Panc1 (cell line): ENCODE measurements at places on chromosomes 11 and 22. TPM values are rescaled to one million over a fixed set of nuclear protein-coding genes. Genes with fewer than 3 reads are reported as not detected.

DNA sequence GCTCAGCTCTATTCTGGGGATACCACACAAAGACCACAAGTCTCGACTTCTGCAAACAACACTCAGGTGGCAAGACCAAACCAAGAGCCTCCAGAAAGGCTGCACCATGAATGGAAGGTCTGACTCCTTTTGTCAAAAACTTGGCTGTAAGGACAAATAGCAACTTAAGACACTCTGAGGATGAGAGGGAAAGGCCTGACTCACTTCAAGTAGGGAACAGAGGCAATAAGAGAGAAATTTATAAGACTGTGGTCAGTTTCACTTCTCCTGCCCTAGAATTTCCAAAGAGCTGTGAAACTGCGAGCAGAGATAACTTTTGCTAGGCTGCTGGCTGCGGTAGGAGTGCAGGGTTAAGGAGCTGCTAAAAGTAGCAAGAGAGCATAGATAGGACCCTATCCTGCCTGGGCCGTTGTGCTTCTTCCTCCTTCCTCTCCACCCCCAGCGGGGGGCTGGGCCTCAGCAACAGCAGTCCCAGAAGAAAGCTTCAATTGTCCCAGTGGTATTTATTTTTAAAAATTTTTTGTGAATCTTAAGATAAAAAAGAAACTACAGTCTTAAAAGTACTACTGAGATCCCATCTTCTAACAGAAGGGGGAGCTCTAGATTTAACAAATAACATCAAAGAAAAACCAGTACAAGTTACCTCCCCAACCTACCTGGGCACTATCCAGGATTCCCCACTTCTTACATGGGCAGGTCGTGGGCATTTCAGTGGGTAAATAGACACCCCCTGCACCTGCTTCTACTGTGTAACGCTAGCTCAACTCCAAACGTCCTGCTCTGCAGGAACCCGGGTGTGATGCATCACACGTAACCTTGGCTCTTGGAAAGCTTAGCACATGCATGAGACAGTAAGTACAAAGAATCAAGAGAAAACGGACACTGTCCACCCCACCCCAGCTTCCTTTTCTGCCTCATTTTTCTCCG lies 66.4 kb downstream of the SGSM3 start:
- no peaks in the 10 kb centered on the region for H3K27me3 ChIP-seq
- H3K36me3 ChIP-seq = no peaks in the 10 kb centered on the region; the same call in 1 of the 2 replicates
- peak overlapping the region; percentile 71 for H3K27ac ChIP-seq
- H3K4me1 ChIP-seq = peaks cover 22% of the 10 kb centered on the region
- DNase-seq = peak; percentile 36

DNA sequence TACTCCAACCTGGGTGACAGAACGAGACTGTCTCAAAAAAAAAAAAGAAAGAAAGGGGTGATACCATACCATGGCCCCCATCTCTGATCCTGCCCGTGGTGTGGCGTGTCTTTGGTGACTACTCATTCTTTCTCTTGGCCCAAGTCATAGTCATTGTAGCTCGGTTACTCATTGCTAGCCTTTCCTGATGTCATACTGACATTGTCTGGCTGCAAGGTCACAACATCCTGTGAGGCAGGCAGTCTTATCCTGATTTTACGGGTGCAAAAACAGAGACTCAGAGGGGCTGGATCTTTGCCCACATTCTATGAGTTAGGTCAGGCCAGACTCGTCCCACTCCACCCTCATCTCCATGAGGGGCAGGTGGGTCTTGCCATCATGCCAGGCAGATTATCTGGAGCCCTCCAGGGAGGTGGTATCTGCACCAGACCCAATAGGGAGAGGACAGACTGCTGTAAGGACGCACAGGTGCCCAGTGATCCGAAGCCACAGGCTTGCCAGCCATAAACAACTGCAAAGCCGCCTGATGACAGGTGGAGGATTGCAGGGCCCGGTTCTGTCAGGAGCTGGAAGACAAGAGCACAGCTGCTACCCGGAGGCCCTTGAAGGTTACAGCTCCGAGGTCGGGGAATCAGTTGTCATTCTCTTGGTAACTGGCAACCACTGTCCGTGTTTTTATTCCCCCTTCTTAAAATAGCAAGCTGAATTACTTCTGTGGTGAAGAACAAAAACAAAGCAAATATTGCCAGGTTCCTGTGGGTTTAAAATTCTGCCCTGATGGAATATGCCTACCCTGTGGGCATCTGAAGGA lies 13.8 kb downstream of the TOM1 start:
- peak; percentile 53 for DNase-seq
- H3K27ac ChIP-seq = no peak overlapping the region
- H3K27me3 ChIP-seq = no peaks in the 10 kb centered on the region
- H3K36me3 ChIP-seq = no peaks in the 10 kb centered on the region

The TEX12 gene
- total RNA-seq = 0.23 TPM

DNA sequence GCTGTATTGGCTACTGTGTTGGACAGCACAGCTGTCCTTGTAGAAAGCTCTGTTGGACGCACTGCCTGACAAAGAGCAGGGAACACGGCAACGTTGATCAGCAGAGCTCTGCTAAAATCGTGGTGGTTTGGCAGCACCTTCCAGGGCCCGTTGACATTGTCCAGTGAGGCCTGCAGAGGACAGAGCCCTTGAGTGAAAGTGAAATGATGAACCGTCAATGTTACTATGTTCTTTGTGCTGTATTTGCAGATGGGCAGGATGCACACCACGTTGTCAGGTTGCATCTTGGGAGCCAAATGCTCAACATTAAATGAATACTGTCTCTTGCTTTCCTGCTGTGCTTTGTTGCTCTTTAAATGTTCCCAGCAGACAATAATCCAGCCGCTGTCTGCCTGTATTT lies 69.7 kb downstream of the NELL1 start:
- DNase-seq = no peak
- no peaks in the 10 kb centered on the region for H3K27me3 ChIP-seq
- H3K36me3 ChIP-seq = no peaks in the 10 kb centered on the region

The NLRX1 gene
- 25.2 TPM for total RNA-seq

The E2F8 gene
- total RNA-seq = 14.2 TPM

- H3K27ac ChIP-seq = peak overlapping the region; percentile 85
- no peaks in the 10 kb centered on the region for H3K27me3 ChIP-seq
- H3K36me3 ChIP-seq = 0 out of 2 replicates have a peak, but pooled peaks cover 2% of the 10 kb centered on the region
- DNase-seq = no peak
Observed at GRCh38 chr11:70398834-70399680, 728 bp downstream of the CTTN start.

The PGGHG gene
- 115 TPM for total RNA-seq

DNA sequence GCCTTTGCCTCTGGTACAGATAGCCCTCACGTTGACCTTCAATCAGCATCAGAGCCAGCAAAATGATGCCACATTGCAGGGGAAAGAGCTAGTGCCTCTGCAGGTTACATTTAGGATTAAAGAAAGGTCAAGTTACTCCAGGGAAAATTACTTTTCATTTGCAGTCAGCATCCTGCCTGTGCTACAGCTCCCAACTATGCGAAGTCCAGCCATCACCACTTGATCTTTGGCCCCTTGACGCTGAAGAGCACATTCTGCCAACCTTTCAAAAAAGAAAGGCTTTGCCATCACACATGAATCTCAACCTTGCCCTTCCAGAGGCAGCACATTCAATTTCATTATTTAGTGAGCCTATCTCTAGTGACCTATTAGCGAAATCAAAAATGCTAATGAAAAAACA lies 11.3 kb downstream of the FJX1 start:
- H3K27me3 ChIP-seq = no peaks in the 10 kb centered on the region
- DNase-seq = no peak
- H3K4me3 ChIP-seq = no peak overlapping the region

- no peak for DNase-seq
- H3K4me3 ChIP-seq = no peak overlapping the region
- no peaks in the 10 kb centered on the region for H3K27me3 ChIP-seq
Observed at GRCh38 chr22:26135806-26136205, 33.5 kb upstream of the SEZ6L start.

The MPPED2 gene
- total RNA-seq = not detected

- no peaks in the 10 kb centered on the region for H3K4me1 ChIP-seq
- no peak overlapping the region for H3K27ac ChIP-seq
- DNase-seq = no peak
- no peaks in the 10 kb centered on the region for H3K27me3 ChIP-seq
Observed at GRCh38 chr11:21552911-21553310, 640.0 kb upstream of the ANO5 start.

DNA sequence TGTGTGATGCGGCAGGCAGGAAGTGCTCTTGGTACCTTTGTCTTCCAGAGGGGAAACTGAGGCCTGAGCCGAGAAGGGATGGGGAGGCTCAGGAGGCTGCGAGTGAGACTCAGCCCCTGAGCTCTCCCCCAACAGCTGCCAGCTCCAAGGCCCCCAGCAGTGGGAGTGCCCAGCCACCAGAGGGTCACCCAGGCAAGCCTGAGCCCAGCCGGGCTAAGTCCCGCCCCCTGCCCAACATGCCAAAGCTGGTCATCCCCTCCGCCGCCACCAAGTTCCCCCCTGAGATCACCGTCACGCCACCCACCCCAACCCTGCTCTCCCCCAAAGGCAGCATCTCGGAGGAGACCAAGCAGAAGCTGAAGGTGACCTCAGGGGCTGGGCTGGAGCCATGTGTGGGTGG lies 3.8 kb upstream of the SUSD2 start:
- no peak overlapping the region for H3K27ac ChIP-seq
- no peak overlapping the region for H3K4me3 ChIP-seq
- H3K36me3 ChIP-seq = no peaks in the 10 kb centered on the region
- H3K27me3 ChIP-seq = no peaks in the 10 kb centered on the region
- no peak for DNase-seq

The LGALS12 gene
- not detected for total RNA-seq

The GLB1L3 gene
- not detected for total RNA-seq

The PRG2 gene
- total RNA-seq = not detected

GRCh38 chr11:110242746-110243145 lies 53.7 kb downstream of the RDX start:
- no peaks in the 10 kb centered on the region for H3K27me3 ChIP-seq
- no peak overlapping the region for H3K27ac ChIP-seq
- DNase-seq = no peak
- peaks cover 19% of the 10 kb centered on the region for H3K36me3 ChIP-seq
- no peaks in the 10 kb centered on the region for H3K4me1 ChIP-seq
- no peak overlapping the region for H3K4me3 ChIP-seq

- no peak within 1 kb of the TSS for H3K4me3 ChIP-seq
- H3K4me1 ChIP-seq = peaks cover 15% of the 10 kb centered on the region; the same call in 1 of the 2 replicates
- no peak within 1 kb of the TSS for H3K27ac ChIP-seq
- peaks cover 72% of the 10 kb centered on the region for H3K27me3 ChIP-seq
Observed at GRCh38 chr11:122981388-122982264, at the start of gene BSX. Gene BSX (minus strand): TSS chr11:122981834. CDS start chr11:122981671, 163 bp downstream.

The PVALB gene
- total RNA-seq = not detected

The PANX3 gene
- not detected for total RNA-seq

DNA sequence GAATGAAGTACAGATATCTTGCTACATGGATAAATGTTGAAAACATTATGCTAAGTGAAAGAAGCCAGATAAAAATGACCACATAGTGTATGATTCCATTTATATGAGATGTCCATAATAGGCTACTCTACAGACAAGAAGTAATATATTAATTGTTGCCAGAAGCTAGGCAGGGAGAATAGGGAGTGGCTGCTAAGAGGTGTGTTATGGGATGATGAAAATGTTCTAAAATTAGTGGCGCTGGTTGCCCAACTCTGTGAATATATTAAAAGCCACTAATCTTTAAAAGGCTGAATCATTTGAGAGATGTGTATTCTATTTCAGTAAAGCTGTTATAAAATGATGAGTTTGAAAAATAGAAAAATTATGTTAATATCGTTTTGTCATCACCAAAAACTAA lies 144.4 kb downstream of the NCAM1 start:
- no peak overlapping the region for H3K27ac ChIP-seq
- H3K4me3 ChIP-seq = no peak overlapping the region
- no peak for DNase-seq
- H3K4me1 ChIP-seq = no peaks in the 10 kb centered on the region
- H3K36me3 ChIP-seq = no peaks in the 10 kb centered on the region

DNA sequence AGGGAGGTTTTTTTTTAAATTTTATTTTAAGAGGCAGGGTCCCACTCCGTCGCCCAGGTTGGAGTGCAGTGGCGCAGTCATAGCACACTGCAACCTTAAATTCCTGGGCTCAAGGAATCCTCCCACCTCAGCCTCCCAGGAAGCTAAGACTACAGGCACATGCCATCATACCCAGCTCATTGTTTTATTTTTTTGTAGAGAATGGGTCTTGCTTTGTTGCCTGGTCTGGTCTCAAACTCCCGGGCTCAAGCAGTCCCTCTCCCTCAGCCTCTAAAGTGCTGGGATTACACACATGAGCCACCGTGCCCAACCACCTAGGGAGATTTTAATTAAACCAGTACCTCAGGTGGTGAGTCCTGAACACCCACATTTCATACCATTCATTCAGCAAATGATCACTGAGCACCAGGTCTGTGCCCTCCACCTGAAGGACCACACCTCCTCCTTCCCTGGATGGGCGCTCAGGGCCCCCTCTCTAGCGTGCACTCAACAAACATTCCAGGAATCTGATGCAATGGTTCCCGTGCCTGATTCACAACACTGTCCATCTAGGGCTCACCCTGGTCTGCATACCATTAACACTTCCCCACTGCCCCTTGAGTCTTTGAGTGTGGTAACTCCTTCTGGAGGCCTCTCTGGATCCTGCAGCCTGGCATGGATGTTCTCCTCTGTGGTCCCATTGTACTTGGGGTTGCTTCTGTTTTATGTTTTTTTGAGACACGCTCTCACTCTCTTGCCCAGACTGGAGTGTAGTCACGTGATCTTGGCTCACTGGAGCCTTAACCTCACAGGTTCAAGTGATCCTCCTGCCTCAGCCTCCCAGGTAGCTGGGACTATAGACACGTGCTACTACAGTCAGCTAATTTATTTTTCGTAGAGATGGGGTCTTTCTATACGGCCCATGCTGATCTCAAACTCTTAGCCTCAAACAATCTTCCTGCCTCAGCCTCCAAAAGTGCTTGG lies 9.6 kb upstream of the MYH9 start:
- H3K4me3 ChIP-seq = no peak overlapping the region
- no peak overlapping the region; the same call in 1 of the 2 replicates for H3K27ac ChIP-seq
- peaks cover 6% of the 10 kb centered on the region; the same call in 1 of the 2 replicates for H3K4me1 ChIP-seq

DNA sequence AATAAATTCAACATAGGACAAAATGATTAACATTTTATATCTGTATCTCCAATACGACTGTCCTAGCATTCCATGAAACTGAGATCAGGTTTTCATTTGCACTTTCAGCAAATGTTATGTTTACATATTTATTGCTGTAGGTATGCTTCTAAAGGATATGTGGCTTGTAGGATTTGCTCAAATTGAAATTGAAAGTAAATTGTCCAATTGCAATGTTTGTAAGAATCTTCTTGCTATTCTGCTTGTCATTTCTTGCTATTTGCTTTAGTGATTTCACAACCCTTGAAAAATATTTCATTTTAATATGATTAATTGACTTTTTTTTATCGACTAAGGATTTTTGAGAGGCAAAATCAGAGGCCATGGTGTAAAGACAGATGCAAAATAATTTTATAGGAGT lies 904.2 kb upstream of the RAG2 start:
- no peaks in the 10 kb centered on the region for H3K4me1 ChIP-seq
- no peaks in the 10 kb centered on the region for H3K36me3 ChIP-seq
- H3K27ac ChIP-seq = no peak overlapping the region

- H3K4me1 ChIP-seq = no peaks in the 10 kb centered on the region
- no peak overlapping the region for H3K4me3 ChIP-seq
- no peaks in the 10 kb centered on the region for H3K36me3 ChIP-seq
- no peak for DNase-seq
- H3K27ac ChIP-seq = no peak overlapping the region
- no peaks in the 10 kb centered on the region for H3K27me3 ChIP-seq
Observed at GRCh38 chr11:84906995-84907394, 720.1 kb downstream of the DLG2 start.
